ENCODE measurements at places on chromosomes 4 and X.

- no peak for DNase-seq
These were observed 266.7 kb upstream of the MAGEB2 start for GRCh38 chrX:29948653-29949052.

DNA sequence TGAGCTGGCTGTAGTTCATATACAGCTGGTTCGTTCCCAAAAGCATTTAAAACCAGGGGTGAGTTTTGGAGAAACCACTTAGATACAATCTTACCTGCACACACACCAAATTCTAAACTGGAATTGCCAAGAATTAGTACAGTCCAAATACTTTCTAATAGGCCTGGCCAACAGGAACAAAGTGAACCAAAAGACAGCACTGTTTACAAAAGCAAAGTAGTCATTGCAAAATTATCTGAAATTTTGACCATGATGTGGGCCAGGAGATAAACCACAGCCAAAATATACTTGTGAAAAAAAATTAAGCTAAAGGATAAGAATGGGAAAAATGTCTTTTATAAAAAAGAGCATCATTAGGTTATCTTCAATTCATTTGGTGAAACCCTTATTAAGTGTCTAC, 37.9 kb upstream of the NAP1L5 start:
- no peak for DNase-seq

DNA sequence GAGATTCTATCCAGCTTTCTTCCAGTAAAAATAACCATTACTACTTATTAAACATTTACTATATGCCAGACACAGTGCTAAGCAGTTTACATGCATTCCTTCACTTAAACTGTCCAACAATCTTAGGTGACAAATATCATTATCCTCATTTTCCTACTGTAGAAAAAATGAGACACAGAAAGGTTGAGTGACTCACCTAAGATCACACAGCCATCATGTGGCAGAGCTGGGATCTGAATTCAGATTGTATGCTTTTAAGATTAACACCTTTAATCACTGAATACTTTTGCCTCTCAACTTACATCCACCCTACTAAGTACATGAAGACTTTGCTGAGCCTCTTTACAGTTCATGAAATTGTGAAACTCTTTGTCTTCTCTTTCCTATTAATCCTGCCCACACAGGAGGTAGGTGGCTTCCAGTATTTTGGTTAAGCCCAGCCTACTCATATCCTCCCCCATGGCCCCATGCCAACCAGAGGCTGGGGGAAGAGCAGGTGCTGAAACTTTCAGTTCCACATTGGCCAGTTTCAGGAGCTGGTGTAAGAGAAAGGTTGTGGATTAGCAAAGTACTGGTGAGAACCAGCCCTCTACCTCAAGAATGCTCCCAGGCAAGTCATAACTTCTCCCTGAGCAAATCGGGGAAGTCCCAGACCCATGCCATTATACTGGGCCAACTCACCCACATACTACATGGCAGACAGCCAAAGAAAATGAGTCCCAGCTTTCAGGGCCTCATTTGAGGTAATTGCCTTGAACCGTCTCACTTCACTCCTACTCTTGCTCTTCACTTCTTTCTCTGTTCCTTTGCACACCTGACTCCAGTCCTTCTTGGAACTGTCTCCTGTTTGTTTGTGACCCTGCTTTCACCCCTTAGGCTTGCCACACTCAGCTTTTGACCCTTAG, 211.1 kb downstream of the GUCY2F start:
- no peak for DNase-seq

DNA sequence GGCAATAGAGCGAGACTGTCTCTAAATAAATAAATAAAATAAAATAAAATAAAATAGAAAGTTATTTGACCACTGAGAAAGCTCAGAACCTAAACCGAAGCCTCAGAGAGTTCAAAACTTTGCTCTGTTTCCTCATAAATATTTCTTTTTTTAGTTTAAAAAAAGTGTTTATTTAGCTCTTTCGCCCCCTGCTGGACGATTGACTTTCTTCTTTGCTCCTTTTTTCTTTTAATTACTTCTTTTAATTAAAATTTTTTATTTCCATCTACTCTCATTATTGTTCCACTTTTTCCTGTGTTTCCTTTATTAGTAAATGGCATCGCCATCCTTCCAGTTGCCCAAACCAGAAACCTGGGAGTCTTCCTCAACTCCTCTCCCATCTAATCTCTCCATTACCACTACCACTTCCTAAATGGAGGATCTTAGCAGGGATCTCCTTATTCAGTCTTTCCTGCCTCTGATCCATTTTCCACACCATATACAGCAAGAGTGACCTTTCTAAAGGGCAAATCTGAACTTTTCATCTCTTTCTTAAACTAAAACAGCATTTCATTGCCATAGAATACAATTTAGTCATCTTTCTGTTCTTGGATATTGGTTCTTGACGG, 728 bp upstream of the IL13RA2 start:
- DNase-seq = no peak

DNA sequence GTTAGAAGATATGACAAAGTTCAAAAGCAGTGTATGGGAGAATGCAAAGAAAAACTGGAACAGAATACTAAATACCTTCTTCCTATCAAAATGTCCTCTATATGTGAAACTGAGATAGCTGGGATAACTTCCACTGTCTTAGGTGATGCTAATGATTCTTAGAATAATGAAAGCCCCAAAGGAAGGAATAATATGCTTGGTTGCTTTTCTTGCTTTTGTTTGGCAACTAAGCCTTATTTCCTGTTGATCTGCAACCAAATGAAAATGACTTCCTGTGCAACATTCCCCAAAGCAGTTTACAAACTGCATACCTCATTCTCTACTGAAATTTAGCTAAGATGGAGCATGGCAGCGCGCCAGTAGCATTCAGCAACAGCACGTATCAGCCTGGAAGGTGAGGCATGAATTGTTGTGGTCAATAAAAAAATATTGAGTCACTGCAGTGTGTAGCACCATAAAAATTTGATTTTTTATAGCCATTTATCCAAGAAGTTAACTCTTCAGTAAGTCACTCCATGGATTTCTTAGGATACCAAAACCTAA, 18.7 kb downstream of the NDNF start:
- no peak for DNase-seq

All from left forelimb (tissue), 1 donor.